ENCODE measurements at places on chromosomes 1 and 21.

DNA sequence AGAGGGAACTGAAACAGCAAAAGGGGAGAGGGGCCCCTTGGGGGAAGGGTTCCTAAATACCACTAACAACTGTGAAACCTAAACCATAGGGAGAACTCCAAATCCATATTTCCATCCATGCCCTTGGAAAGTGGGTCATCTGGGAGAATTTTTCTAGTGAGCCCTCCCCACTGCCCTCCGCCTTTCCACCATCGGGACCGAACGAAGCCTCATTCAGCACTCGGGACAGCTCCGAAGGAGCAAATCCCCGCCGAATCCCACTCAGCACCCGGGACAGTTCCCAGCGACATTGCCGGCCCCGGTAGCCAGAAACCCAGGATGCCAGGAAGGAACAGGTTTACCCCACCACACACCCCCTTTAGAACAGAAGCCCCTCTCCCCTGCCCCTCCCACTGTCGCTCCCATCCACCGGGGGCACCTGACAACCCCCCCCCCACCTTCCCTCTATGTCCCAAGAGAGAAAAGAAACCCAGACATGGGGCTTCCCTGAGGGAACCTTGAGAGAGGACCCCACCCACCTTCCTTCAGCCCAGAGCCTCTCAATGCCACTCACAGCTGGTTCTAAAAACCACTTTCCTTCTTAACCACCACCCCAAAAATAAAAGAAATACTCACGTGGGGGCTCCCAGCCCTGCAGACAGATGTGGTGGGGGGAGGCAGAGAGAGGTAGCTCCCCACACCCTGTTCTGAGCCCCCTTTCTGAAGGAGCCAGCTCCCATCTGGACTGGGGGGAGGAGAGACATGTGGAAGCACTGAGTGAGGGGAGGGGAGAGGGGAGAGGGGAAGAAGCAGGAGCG is 4.5 kb downstream of the DLGAP3 start:
- no peak for DNase-seq

DNA sequence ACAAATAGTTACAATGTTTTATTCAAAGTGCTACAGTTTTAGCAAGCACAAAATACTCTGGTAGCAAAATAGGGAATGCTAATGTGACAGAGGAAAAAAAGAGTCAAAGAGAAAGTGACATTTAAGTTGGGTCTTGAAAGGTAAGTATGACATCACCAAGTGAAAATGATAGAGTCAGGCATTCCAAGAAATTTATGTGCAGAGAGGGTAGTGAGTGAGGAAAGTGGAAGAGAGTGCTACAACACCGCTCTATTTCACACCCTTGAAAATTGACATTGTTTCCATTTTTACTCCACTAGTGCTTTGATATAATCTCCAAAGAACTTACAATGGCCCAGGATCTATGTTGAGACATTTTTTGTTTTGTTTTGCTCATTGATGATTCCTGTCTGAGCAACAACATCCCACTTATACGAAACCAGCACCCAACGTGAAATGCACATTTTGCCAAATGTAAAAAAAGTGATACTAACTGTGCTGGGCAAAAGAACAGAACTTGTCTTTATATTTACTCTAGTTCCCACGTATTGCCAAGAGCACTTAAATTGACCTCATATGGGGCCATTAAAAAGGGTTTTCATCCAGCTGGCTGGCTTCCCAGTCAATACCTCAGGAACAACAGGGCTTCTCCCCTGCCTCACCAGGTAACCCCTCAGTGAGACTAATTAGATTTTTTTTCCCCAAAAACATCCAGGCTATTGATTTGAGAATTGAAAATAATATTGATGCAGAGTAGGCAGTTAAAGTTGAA is 206.3 kb upstream of the NR5A2 start:
- DNase-seq: no peak

GRCh38 chr1:30965924-30966599 is 57.5 kb upstream of the SDC3 start:
- DNase-seq: no peak

GRCh38 chr1:67721650-67722291 is 36.8 kb downstream of the GADD45A start:
- DNase-seq: no peak
